Substantia nigra (tissue), 51 donors: ENCODE measurements at places on chromosomes 7 and 10.

DNA sequence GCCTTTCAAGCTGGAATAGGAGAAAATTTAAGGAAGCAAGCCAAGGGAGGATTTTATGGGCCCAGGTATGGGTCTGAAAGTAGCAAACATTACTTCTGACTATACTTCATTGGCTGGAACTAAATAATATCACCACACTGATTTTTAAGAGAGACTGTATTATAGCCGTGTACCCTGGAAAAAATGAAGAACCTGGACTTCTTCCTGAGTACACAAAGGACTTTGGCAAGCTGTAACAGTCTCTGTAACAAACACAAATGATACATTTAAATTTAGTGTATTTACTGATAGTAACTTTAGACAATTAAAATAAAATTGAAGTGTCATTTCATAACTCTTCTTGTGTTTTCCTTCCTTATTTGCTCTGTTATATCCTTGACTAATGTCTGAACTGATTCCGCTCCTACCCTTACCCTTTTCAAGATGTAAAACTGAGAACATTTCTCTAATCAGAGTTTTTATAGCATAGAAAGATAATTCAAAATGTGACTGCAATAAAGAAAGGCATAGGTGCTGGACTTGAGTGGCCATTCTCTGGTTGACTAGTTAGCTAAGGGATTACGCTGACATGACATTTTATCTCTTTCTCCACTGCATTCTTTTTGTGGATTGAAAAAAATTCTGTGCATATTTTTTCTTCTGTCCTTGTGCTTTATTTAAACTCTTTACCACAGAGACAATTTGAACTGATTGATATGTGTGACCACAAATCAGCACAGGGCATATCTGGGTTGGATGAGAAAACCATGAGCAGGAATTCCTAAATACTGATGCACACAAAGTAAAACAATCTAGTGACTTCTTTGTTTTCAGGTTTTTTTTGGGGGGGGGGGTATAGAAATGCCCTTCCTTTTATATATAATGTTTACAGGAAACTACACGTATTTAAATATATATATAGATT, 349.7 kb downstream of the MDFIC start:
- no peak for DNase-seq

GRCh38 chr7:117269417-117269816, 53.4 kb downstream of the WNT2 start:
- DNase-seq: no peak

- no peak for DNase-seq
Observed at GRCh38 chr10:89846281-89846630, 144.9 kb downstream of the KIF20B start.

- DNase-seq: no peak
Observed at GRCh38 chr7:39720586-39720985, 97.2 kb downstream of the RALA start.

GRCh38 chr7:69871213-69871885, 273.1 kb downstream of the AUTS2 start:
- DNase-seq: no peak

DNA sequence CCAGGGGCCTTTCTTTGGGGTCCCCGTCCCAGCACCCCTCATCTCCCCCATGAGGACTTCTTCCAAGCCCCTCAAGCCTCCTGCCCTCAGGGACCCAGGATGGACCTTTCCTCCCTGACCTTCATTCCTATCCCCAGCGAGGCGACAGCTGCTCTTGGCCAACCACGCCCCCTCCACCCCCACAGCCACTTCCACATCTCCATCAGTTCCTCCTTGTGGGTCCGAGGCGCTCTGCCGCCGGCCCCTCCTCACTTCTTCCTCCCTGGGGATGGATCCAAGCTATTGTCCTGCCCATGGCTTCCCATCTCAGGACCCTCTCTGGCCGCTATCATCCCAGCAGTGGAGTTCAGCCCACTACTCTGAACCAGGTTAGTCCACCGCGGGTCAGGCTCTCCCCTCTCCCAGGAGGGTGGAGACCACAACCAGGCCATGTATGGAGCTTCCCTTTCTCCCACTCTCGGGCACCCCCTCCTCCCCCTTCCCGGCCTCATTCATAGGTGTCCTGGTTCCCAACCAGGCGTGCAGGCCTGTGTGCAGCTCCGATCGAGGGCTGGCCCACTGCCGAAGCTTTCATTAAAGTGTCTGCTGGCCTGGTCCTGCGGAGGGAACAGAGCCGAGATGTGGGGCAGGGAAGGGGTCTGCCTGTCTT, 1.7 kb upstream of the SH2B2 start:
- DNase-seq: peak; percentile 51

GRCh38 chr10:12048547-12048946, 5.9 kb upstream of the UPF2 start:
- no peak for DNase-seq

GRCh38 chr7:158676906-158677305, 27.7 kb downstream of the NCAPG2 start:
- DNase-seq: no peak

DNA sequence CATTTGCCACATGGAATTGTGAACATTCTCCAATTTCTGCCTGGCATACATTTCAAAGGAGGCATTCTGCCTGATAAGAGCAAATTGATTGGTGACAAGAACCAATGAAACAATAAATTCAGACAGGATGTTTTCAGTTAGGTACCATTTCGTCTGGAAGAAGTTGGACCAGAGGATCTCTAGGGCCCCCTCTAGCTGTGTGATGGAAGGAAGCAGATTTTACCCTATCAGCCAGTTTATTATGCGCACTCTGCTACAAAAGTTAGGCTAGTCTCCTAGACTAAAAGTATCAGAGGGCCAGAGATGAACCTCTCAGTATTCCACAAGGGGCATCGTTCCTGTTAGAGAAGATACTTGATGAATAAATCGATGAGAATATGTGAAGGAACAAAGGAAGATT, 118.0 kb downstream of the BUB3 start:
- no peak for DNase-seq
